ENCODE measurements at places on chromosomes 13 and 19.
A peak's percentile ranks its signal among the peaks of the same experiment; 100 is the strongest.

GRCh38 chr19:1074544-1075283, 7.7 kb downstream of the ARHGAP45 start:
- DNase-seq: peak; percentile 58

DNA sequence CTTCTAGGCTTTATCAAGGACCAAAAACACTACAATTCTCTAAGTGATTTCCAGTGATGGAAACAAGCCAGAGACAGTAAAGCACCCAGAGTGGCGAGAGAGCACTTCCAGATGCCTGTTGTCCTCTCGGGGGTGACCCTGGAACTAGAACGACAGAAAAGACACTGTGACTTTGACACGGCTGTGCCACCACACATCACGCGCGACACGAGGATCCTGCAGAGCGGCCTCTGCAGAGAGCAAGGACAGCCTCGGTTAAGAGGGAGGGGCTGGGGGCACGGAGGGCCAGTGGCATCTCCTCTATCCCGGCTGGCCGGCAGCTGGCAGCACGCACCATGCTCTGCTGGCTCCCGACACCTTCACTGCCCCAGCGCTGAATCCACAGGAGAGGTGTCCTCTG, 42.3 kb downstream of the SUGP2 start:
- no peak for DNase-seq

DNA sequence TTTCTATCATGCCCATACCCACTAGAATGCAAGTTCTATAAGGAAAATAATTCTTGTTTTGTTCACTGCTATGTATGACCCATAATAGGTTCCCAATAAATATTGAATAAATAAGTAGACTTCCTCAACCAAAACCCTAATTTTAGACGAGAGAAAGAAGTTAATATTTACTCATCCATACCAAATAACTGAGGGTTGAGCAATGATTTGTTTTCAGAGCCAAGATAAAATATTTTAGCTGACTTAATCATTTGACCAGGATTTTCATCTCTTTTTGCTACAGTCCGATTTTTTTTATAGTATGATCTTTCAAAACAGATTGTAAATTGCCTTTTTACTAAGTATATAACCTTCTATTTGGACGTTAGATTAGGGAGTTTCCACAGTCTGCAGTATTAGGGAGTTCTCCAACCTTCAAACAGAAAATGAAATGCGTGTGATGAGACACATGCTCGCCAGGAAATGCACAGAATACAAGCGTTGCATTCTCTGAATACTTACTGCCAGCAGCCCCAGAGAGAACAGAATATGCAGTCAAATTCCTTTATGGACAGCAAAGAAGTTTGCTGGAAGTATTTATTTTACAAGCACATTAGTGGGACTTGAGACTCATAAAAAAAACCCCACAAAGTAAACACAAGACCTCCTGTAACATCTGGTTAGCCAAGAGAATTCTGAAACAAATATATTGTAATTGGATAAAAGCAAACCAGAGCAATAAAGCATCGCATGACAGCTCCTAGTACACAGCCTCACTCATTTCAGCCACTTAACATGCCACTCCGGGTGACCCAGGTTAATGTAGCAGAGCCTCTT, 230.0 kb downstream of the MYO16 start:
- no peak for DNase-seq

GRCh38 chr13:41658057-41658661, 200.8 kb downstream of the RGCC start:
- DNase-seq: no peak

GRCh38 chr19:30070968-30071632, 129.1 kb downstream of the URI1 start:
- no peak for DNase-seq

GRCh38 chr13:30134578-30134977, 172.8 kb downstream of the KATNAL1 start:
- DNase-seq: no peak

DNA sequence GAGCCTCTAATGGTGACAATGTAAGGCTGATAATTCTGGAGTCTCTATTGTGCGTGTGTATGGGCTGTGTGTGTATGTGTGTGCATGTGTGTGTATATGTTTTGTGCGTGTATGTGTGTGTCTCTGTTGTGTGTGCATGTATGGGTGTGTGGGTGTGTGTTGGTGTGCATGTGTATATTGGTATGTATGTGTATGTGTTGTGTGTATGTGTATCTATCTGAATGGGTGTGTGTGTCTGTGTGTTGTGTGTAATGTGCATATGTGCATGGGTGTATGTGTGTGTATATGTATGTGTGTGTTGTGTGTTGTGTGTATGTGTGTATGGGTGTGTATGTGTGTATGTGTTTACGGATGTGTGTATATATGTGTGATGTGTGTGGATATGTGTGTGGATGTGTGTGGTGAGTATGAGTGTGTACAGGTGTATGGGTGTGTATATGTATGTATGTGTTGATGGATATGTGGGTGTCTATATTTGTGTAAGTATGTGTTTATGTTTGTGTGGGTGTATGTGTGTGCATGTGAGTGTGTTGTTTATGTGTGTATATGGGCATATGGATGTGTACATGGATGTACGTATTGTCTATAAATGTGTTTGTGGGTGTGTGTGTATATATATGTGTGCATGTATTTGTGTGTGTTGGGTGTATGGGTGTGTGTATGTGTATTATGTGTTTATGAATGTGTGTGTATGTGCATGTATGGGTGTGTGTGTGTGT, 366.7 kb downstream of the UQCRFS1 start:
- no peak for DNase-seq

DNA sequence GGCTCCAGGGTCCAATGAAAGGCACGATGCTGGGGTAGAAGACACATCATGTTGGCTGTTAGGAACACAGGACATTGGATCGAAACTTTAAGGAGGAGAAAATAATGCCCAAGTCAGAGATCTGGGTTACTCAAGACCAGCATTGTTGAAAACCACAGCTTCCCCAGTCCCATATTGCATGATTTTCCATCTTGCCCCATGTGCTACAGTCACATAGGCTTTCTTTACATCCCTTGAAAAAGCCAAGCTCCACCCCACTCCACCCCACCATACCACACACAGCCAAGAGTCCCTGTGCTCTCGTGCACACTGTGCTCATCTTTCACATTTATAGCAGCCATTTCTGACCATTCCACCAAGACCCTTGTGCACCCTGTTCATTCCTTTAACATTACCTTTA, 636.2 kb downstream of the DIAPH3 start:
- no peak for DNase-seq
